ENCODE measurements at places on chromosomes 4 and X.

GRCh38 chrX:10726647-10727046 is 106.3 kb upstream of the MID1 start:
- no peak for DNase-seq

DNA sequence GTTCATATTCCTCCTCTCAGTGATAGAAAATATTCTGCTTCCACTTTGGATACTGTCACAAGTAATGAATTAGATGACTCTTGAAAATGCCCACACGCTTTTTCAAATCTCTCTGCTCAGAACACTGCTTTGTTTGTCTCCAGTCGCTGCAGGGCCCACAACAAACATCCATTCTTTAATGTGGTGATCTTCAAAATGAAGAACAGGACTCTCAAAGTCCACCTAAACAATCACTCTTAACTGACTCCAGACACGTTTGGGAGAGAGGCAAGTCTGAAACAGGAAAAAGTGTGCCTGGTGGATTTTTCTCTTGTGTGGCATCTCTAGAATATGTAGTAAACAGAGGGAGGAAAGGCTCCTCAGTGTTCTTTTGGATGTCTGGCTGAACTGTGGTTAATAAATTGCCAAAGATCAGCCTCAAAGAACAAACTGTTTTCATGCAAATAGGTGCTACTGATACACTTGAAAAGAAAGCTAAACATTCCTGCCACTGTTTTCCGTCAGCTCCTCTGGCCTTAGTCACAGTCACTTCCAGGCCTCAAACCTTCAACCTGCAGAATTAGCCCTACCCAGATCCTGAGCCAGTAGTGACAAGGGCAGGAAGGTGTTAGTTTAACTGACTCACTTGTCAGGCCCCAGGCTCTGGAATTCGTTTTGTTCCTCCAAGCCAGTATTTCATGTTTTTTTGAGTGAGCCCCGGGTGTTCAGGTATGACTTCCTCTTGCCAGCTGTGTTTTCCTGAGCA is 259.6 kb upstream of the GPC4 start:
- DNase-seq, result no peak

GRCh38 chr4:163744861-163745260 is 250.4 kb downstream of the TMA16 start:
- DNase-seq, result no peak

DNA sequence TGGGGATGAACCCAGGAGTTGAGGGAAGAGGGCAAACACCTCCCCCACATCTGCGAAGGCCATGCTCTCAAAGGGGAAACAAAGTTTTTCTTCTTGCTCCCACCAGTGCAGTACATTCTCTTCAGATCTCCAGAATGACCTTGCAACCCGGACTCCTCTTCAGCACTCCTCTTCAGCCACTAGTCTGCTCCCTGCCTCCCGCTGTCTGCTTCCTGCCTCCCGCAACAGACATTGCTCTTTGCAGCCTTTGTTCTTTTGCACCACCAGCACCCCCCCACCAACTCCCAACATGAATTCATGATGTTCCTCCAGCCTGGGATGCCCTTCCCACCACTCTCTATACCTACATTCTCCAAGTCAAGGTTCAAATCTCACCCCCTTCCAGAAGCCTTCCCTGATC is 32.1 kb downstream of the UTP14A start:
- no peak for DNase-seq
